ENCODE measurements at places on chromosomes 3 and 15.

GRCh38 chr15:92418864-92419263 lies 25.2 kb downstream of the ST8SIA2 start:
- DNase-seq = no peak

- no peak for DNase-seq
Measured at GRCh38 chr15:80679167-80679803, 15.8 kb upstream of the ABHD17C start.

GRCh38 chr3:18428036-18428435 lies 2.9 kb upstream of the SATB1 start:
- no peak for DNase-seq

DNA sequence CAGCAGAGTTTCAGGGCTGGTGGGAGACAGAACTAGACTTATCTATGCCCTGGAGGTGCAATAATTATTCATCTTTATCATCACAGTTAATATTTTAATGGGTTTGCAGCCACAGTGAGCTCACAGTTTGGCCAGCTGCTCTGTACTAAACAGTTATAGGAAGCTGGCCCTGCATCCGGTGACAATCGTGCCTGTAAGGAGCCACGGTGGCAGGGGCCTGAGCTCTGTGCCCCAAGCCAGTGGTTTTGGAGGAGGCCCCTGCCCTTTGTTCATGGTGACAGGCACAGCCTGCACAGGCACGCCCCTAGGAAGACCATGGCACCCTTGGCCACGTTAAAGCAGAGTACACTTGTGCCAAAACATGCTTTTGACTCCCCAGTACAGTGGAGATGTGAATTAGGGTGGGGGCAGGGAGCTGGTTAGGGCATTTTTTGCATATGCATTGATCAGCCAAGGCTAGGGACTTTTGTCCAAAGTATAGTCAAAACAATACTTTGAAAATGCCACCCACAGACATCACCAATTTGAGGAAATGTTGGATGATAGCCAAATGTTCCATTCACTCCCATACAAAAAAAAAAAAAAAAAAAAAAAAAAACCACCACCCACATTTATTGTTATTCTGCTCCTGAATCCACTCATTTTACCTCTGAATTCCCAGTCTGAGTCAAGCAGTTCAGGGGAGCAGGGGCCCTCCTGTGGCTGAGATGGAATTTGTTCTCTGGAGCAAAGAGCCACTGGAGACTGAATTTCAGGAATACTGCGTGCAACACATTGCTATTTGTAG lies 3.4 kb upstream of the RFTN1 start:
- peak; percentile 74 for DNase-seq

DNA sequence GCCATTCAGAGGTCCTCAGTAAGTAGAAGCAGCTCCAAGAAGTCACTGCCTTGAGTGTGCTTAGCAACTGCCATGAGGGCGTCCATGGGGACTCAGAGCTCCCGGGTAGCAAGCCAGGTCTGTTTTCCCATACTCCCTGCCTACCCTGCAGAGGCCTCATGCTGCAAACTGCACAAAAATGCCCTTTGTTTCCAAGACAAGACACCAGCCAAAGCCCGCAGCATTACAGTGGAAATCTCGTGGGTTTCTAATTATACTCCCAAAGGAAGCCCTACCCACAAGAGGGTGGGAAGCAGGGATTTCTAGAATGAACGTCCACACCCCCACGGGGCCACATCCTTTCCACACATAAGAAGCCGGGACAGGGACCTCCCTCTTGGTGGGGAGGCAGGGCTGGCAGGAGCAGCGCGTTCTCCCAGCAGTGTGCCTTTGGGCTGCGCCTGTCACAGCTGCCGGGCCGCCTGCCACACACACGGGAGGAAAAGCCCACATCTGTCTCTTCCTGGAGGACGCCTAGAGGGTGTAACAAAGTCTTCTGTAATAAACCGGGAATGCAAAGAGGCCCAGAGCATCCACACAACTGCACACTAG lies 31.1 kb downstream of the FAM174B start:
- peak; percentile 80 for DNase-seq
